ENCODE measurements at places on chromosomes 5 and 9.

- no peak for DNase-seq
Observed at GRCh38 chr5:37436146-37436934, 57.2 kb downstream of the WDR70 start.

GRCh38 chr9:108002371-108002956 lies 512.9 kb upstream of the KLF4 start:
- peak; percentile 62 for DNase-seq

DNA sequence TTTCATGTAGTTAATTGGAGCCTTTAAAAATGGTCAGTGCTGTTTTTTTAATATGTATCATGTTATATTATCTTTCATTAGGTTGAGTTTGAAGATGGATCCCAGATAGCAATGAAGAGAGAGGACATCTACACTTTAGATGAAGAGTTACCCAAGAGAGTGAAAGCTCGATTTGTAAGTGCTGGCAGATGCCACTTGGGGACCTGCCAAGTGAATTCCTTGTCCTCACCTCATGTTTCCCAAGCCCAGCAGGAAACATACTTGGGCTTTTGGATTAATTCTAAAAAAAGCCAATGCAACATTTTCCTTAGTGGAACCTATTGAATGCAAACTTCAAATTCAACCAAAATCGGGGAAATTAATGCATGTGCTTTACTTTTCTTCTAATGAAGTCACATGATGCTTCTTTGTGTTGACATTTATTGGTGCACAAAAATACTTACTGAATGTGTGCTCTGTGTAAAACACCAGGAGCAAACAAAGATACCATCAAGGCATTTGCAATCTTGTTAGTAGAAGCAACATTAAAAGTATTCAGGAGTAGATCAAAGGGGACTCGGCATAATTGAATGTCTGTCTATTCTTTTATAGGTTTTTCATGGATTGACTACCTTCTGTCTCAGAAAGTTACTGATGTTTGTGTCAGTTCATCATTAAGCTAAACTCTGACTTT lies 412.1 kb downstream of the KDM4C start:
- DNase-seq = no peak

GRCh38 chr5:54876-55569 lies 36.9 kb upstream of the PLEKHG4B start:
- no peak for DNase-seq

GRCh38 chr9:92669527-92669889 lies 423 bp downstream of the IPPK start:
- no peak for DNase-seq

DNA sequence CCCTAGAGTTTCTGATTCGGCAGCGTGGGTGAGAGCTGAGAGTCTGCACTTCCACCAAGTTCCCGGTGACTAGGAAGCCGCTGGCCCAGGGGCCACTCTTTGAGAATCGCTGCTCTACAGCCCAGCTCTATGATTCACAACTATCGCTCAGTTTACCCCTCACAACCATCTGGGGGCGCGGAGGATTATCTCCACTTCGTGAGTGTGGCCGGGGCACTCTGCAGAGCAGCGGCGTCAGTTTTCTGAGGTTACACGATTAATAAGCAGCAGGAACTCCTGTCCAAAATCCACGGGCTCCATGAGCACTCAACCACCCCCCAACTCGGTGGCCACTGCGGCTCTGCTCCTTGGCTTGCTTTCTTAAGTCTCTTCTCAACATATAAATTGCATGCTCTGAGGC lies 19.3 kb downstream of the CORO2A start:
- DNase-seq = no peak

DNA sequence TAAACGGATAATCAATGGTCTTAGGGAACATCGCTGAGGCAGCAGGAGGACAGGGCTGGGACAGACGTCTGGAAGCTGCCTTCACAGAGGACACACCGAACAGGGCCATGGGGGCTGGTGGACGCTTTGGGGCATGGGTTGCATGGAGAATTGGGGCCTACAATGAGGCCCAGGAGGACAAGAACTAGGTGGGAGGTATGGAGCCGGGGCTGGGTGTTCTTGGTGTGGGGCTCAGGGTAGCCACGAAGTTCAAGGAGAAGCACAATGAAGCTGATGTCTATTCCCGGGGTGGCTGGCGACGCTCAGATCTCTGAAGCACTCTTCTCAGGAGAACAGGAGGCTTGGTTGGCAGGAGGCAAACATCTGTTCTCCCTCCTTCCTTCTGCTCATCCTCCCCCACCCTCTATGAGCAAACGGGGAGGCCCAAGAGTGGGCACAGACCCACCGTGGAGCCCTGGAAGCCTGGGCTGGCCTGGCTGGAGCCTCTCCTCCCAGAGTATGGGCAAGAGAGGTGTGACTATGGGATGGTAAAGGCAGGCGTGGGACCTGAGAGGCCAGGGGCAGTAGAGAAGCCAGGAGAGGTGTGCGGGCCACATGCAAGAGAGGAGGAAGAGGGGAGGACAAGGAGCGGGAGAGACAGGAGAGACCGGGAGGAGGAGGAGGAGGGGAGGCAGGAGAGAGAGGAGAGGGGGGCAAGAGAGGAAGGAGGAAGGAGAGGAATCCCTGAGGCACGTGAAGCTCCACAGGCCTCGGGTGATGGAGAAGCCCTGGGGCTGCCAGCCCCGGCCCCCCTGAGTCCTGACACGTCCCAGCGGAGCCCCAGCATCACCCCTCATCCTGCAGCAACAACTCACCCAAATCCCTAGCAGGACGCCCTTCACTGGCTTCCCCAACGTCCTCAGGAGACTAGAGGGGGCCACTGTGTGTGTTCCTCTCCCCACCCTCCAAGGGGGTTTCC lies 159.1 kb downstream of the OLFM1 start:
- no peak for DNase-seq

DNA sequence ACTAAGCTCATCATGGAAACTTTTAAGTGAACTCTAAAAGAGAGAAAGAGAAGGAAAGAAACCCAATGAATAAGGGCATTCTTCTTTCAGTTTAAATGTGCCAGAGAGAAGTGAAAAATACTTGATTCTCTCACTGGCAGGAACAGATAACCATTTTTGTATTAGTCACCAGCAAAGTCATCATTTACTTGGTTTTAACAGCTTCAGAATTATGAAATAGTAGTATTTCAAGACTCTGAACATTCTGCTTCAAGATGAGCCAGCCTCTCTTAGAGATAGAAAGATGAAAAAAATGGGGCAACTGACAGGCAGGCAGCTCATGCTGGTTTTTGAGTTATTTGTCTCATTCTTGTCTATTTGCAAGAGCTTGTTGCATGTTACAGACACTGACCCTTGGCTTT lies 103.5 kb downstream of the GCNT1 start:
- no peak for DNase-seq

GRCh38 chr9:72305102-72305546 lies 59.9 kb downstream of the ZFAND5 start:
- DNase-seq = no peak

GRCh38 chr9:110029429-110029955 lies 178.5 kb downstream of the C9orf152 start:
- DNase-seq = no peak

DNA sequence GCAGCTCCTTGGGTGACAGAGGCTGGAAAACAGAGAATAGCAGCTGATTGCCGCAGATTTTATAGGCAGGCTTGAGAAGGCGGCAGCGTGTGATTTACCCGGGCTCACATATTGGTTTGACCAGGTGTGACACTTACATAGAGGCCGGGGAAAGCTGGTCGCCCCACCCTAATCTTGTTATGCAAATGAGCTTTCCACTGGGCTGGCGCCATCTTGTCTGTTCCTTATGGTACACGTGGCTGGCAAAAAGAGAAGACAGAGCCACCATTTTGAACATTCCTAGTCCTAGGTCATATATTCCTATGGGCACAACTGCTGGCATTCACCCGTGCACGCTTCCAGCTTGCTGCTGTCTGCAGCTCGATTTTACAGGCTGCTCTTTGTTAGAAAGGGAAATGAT lies 11.3 kb upstream of the SPZ1 start:
- no peak for DNase-seq

GRCh38 chr5:180639741-180640610 lies 9.4 kb downstream of the FLT4 start:
- no peak for DNase-seq

DNA sequence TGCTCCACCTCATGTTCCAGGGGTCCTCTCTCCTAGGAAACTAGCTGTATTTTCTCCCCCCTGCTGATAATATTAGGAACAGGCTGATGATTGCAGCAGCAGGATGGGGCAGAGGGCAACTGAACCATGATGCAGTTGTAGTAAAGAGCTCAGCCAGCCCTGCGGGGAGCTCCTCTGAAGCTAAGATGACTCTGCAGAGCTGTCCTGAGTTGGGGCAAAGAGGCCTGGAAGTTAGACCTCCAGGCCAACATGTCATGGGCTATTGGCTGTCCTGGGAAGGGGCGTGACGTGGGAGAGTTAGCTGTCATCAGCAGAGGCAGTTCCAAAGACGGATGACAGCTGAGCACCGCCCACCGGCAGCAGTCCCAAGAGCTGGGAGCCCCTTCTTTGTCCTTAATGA lies 6.6 kb upstream of the FBP1 start:
- no peak for DNase-seq

DNA sequence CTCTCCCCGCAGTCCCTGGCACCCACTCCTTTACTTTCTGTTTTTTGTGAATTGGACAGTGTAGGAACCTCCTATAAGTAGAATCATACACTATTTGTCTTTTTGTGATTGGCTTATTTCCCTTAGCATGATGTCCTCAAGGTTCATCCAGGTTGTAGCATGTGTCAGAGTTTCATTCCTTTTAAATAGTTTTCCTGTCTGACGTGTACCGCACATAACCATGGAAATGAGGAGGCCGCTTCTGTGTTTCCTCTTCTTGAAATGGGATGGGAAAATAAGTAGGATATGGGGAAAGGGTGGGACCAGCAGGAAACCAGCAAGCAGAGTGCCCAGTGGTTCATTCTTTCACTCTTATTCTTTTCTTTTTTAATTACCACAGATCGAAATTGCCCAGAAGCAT lies 72.6 kb upstream of the ENTREP1 start:
- no peak for DNase-seq

GRCh38 chr5:8827696-8828095 lies 718.2 kb downstream of the SEMA5A start:
- DNase-seq = no peak

DNA sequence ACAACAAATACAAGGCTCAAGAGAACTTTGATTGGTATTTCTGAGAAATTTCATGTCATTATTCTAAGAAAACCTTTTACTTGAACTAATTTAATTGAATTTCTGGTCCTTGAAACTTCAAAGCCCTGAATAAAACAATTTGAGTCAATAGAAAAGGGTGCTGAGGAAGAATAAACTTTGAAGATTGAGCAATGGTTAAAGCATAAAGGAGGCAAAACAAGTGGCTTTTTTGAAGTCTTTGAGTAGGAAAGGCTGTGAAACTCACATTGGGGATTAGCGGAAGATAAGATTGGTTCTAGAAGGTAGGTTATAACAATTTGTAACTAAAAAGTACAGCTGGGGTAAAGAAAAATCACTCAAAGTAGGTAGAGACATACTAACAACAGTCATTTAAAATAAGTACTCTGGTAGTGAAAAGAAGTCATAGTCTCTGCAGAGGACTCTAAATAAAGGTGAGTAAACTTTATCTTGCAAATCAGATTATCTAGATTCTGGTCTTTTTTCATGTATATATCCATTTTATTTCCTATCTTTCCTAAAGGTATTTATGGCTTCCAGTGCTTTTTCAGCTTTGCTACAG lies 6.4 kb upstream of the PLPP1 start:
- DNase-seq = no peak

- DNase-seq = no peak
Observed at GRCh38 chr9:81264516-81264915, 424.8 kb downstream of the TLE1 start.

- no peak for DNase-seq
Observed at GRCh38 chr5:161274951-161275350, 271.6 kb downstream of the GABRB2 start.

DNA sequence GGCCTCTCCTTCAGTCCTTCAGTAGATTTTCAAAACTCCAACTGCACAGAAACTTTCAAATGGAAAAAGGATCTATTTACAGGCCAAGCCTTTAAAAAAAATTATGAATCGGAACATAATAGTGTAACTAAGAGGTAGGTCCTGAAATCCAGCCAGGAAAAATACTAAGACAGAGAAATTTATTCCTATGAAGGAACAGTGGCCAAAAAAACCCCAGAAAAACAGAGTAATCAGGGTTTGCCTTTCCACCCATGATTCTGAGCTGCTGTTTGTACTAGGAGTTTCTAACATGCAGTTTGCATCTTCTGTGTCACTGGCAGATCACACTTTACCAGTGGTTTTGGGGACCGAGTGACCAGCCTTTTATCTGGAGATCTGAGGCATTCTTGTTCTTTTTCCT lies 93.1 kb upstream of the TMED7 start:
- DNase-seq = peak; percentile 28

DNA sequence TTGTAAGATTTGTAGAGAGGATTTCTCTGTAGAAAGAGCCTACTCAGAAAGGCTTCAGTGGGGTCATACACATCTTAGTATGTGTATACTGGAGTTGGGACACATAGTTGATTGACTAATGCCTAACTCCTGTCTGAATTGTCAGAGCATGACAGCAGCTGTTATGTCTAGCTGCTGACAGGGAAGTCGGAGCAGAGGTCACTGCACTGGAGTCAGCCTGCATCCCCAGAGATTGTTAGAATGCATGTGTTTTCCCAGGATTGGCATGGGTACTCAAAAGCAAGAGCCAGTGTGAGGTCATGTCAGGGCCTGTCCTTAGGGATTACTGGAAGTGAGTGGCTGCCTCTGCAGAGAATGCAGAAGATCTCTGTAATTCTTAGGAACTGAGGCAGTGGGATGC lies 82.7 kb downstream of the ITGA1 start:
- no peak for DNase-seq

DNA sequence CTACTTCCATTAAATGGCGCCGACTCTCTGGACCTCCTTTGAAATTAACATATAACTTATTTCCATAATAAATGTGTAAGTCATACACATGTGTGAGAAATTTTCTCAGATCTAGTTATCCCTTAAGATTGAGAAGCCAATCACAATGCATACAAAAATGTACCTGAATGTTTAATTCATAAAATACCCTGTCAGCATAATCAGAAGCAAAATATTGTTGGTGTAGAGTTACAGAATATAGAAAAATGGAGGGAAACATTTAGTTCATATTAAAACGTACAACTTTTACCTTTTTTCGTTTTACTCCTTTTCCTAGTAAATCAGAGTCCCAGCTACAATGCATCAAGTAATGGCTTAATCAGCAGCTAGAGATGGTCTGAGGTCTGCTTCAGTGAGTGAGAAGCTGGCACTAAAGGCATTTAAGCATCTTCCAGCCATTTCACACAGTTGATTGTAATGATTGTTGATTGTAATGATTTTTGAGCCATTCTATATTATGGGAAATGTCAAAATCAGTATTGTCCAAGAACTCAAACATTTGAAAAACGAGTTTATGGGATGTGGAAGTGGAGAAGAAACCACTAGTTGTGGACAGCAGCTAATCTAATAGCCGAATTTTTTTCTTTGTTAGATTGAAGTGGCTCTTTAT lies 81.8 kb downstream of the ANXA1 start:
- DNase-seq = no peak

GRCh38 chr5:116525674-116526073 lies 48.9 kb downstream of the SEMA6A start:
- DNase-seq = no peak
